ENCODE measurements at places on chromosomes 7 and 10. TPM values are rescaled to one million over a fixed set of nuclear protein-coding genes. Genes with fewer than 3 reads are reported as not detected.
A peak's percentile ranks its signal among the peaks of the same experiment; 100 is the strongest.

- no peak for DNase-seq
These were observed 52.5 kb downstream of the PROSER2 start for GRCh38 chr10:11875494-11876281.

DNA sequence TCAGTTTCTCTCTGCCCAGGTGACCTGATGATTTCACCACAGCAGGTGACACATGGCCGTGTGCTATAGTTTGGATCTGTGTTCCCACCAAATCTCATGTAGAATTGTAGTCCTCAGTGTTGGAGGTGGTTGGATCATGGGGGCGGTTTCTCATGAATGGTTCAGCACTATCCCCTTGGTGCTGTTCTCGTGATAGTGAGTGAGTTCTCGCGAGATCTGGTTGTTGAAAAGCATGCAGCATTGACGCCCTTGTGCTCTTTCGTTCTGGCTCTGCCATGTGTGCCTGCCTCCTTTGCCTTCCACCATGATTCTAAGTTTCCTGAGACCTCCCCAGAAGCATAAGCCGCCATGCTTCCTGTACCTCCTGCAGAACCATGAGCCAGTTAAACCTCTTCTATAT, 85.2 kb upstream of the C1QL3 start:
- no peak for DNase-seq

DNA sequence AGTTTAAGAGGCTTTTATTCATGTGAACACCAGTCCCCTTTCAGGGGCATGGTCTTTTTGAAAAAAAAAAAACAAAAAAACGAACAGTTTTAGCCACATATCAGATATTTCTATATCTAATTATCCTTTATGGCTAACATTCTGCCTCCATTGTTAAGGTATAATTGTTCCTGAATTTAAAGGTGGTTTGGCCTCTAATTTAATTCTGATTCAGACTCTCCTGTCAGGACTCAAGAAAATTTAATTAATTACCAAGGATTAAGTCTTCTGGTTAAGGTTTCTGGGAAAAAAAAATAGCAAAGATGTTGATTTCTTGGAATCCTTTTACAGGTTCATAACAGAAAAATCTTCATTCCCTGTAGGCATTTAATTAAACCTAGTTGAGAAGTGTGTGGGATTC, 27.4 kb downstream of the COL1A2 start:
- DNase-seq = no peak

The ABCB4 gene
- 0.78 TPM for total RNA-seq

DNA sequence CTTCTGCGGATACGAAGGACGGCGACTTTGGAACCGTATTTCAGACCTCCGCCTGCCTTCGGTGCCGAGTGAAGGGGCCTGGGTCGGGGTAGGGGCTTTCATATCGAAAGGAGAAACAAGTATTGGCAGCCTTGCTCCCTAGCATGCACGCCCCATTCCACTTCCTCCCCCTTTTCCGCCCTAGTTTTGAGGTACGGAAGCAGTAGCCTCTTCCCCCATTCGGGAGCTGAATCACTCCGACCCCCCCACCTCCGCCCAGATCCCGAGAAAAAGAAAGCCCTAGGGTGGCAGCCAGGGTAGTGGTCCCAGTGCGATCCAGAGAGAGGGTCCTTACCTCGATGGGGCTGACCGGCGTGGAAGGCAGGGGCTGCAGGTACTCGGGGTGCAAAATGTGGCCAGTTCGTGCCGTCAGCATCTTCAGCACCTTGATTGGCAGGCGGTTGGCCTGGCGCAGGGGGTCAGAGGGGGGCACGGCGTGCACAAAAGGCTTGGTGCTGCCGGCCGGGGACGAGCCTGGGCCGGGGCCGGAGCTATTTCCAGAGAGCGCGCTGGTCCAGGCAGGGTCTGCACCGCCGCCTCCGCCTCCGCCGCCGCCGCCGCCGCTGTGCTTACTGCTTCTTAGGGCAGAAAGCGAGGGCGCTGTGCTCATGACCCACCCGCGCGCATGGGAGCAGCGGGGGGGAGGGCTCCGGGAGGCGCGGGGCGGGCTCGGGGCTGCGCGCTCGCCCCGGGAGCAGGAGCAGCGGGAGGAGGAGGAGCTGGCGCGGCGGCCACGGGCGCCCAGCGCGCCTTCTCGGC, 594 bp downstream of the ZNF503 start:
- DNase-seq = no peak

- DNase-seq = no peak
These were observed 301.6 kb upstream of the HPS1 start for GRCh38 chr10:98748298-98748697.

DNA sequence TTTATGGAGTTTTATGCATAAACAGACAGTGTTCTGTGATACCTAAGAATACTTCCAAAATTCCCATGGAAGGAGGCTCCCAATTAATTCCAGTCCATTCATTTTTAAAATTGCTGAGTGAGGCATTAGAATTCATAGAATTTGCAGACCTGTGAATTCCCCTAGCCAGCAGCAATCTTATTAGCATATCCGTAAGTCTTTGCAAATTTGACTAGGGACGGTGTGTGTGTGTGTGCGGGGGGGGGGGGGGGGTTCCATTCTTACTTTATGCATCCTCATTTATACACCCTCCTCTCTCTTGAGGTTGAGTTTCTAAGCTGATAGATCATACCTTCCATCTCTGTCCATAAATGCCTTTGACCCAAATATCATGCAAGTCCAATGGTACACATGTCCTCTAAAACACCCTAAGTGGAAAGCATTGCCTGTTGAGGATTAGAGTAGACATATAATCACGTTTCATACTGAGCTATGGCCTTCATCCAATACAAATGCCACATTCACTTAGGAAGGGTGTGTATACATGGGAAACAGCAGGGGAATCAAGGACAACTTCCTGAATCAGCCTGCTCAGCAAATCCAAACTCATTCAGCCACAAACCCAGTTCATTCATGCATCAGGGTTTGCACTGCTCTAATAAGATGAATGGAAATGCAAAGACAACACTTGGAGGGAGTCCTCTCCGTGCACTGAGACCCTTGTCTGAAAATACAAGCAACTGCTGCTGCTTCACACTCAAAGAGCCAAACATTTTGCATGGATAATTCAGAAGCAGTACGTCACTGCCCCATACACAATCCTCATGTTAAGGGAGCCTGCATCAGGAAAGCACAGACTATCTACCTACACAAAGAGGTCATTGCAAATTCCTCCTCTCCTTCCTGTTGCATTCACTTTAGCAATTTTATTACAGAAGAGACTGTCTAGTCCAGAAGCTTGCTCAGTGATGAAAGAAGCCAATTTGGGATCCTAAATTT, 350.8 kb downstream of the KCNMA1 start:
- DNase-seq = no peak

DNA sequence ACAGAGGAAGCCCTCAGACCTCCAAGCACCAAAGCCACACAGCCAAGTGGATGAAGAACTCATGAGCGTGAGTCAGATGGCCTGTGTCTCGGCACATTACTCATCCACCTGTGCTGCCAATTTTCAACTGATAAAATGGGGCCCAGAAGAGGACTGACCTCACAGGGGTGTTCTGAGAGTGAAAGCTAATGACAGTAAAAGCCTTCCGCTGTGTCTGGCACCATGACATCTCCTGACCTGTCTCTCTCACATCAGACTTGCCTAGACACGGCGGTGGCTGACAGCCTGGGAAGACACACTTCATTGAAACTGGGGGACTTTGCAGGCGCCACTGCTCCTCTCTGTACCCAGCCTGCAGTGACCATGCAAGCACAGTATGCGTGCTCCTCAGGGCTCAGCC, 8.3 kb upstream of the SLC18A3 start:
- DNase-seq = no peak

DNA sequence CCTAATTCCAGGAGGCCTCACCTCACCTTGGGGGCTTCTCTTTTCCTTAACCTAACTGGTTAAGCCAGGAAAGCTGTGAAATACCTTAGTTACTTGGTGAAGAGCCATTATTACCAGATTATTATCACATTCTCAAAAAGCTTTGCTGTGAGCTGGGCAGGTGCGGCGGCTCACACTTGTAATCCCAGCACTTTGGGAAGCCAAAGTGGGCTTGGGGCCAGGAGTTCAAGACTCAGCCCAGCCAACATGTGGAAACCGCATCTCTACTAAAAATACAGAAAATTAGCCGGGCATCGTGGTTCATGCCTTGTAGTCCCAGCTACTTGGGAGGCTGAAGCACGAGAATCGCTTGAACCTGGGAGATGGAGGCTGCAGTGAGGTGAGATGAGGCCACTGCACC, 102.4 kb upstream of the KLF6 start:
- no peak for DNase-seq

GRCh38 chr10:52951824-52952223, 179.2 kb upstream of the MBL2 start:
- DNase-seq = peak; percentile 23

- no peak for DNase-seq
These were observed 96.9 kb upstream of the PPP2R2D start for GRCh38 chr10:131803860-131804425.

- no peak for DNase-seq
These were observed 29.5 kb downstream of the ZNF775 start for GRCh38 chr7:150408393-150409299.

The SPDYE8 gene
- total RNA-seq = not detected

The C7orf33 gene
- not detected for total RNA-seq

GRCh38 chr10:130935897-130936550, 375.5 kb downstream of the TCERG1L start:
- no peak for DNase-seq

- no peak for DNase-seq
These were observed 317.3 kb downstream of the TCERG1L start for GRCh38 chr10:130994191-130994590.

The C10orf67 gene
- not detected for total RNA-seq

The UTF1 gene
- not detected for total RNA-seq

- no peak for DNase-seq
These were observed 141.0 kb downstream of the AOAH start for GRCh38 chr7:36583318-36583717.

- DNase-seq = no peak
These were observed 2.7 kb downstream of the CYP3A5 start for GRCh38 chr7:99677013-99677647.

- DNase-seq = no peak
These were observed 235.5 kb downstream of the CCSER2 start for GRCh38 chr10:84563868-84564267.

- DNase-seq = no peak
These were observed 672.4 kb upstream of the GALNT17 start for GRCh38 chr7:70459546-70459945.

The CHN2 gene
- 7.0 TPM for total RNA-seq

GRCh38 chr10:24853661-24854060, 98.7 kb downstream of the PRTFDC1 start:
- DNase-seq = no peak

DNA sequence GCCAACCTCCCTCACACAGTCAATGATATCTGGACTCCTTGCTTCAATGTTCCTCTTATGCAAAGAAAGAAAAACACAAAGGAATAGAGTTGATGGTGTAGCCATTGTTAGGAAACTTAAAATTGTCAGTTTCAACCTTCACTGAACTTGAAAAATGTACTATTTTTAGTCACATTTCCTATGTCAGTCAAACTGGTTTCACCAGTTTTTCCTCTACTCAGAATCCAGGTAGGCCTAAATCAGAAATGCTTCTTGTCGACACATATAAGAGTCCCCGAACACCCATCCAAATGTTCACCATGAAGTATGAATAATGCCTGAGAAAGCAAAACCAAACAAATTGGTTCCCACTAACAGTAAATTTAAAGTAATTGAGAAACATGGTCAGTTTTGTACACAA, 42.4 kb upstream of the ZMYND11 start:
- no peak for DNase-seq

The SPDYE6 gene
- total RNA-seq = not detected

- DNase-seq = no peak
These were observed 10.6 kb upstream of the GRB10 start for GRCh38 chr7:50793120-50793946.

DNA sequence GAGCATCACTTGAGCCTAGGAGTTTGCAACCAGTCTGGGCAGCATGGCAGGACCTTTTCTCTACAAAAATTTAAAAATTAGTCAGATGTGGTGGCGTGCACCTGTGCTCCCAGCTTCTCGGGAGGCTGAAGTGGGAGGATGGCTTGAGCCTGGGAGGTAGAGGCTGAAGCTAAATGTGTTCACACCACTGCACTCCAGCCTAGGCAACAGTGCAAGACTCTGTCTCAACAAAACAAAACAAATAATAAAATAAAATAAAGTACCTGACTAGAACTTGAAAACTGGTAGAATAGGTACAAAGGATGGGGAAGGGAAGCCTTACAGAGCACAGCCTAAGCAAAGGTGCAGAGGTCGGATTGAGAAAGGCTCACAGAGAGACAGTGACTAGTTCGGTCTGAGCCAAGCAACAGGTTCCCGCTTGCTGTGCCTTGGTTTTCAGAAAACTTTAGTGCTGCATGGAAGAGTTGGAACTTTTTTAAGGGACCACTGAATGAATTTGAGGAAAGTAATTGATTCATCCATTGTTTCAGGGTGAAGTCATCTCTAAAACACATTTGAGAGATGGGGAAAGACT, 100.1 kb upstream of the STK17A start:
- DNase-seq = no peak

DNA sequence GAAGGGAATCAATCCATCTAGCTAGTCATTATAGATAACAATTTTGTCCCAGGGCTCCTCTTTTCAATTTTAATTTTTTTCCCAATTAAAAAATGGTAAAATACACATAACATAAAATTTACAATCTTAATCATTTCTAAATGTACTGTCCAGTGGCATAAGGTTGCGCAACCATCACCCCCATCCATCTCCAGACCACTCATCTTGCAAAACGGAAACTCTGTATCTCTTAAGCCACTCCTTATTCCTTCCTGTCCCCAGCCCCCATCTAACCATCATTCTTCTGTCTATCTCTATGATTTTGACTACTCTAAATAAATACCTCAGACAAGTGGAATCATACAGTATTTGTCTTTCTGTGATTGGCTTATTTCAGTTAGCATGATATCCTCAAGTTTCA, 46.1 kb upstream of the RAB18 start:
- DNase-seq = no peak

The SLC16A12 gene
- total RNA-seq = 0.58 TPM

- no peak for DNase-seq
These were observed 193.9 kb upstream of the TCF7L2 start for GRCh38 chr10:112756235-112756527.

DNA sequence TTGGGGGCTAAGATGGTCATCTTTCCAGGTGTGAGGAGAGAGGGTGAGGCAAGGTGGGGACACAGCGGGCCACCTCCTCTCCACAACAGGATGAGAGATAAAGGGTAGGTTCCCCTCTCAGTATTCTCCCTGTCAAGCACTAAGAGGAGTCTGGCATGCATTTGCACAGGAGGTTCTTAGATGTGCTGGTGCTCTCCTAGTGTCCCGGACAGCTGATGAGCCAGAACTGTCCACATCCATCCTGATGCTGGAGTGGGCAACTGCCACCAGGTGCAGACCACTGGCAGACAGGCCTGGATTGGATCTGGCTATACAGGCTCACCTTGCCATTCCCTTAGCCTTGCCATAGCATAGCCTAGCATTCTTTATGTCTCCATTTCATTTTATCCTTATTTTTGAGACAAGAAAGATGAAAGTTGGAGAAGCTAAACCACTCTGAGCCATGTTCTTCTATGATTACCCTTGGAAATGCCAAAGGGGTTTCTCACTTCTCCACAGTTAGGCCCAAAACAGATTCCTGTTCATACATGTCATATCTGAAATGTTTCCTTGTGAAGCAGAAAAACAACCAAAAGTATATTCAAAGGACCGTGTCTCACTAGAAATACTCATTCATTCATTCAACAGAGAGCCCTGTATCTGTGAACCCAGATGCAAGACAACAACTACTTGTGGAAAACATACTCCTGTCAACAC, 48.8 kb upstream of the ANTXRL start:
- no peak for DNase-seq

- DNase-seq = no peak
These were observed 37.0 kb upstream of the ZMIZ1 start for GRCh38 chr10:79031723-79032122.

GRCh38 chr7:33774762-33775523, 130.4 kb upstream of the BMPER start:
- no peak for DNase-seq

Measured in glomerular endothelial cell (primary cell).